Stimulated activated CD8-positive, alpha-beta memory T cell treated with anti-CD3 and anti-CD28 coated beads, Interleukin-15, amount 100 ng/mL, for 24 hours (primary cell): ENCODE measurements at places on chromosomes 16 and 17.

DNA sequence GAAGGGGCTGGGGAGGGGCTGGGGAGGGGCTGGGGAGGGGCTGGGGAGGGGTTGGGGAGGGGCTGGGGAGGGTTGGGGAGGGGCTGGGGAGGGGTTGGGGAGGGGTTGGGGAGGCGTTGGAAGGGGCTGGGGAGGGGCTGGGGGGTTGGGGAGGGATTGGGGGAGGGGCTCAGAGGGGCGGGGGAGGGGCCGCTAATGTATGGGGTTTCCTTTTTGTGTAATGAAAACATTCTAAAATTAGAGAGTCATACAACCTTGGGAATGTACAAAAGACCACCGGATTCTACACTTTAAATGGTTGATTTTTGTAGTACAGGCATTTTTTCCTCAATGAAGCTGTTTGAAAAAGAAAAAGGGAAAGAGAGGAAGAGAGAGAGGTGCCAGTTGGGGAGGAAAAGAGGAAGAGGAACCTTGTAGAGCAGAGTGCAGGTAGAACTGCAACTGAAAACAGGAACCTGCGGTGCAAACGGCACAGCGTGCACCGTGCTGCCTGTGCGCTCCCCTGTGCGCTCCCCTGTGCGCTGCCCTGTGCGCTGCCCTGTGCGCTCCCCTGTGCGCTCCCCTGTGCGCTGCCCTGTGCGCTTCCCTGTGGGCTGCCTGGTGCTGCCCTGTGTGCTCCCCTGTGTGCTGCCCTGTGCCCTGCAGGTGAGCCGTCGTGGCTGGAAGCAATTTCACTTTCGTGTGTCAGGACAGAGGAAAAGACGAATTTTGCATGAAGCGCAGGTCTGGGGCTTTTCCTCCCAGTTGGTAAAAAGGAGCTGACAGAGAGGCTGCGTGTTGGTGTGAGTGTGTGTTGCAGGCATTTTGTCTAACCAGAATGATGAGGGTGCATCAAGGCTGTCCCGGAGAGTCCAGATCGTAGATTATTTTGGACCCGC is 40.8 kb downstream of the METRNL start:
- DNase-seq, result no peak

DNA sequence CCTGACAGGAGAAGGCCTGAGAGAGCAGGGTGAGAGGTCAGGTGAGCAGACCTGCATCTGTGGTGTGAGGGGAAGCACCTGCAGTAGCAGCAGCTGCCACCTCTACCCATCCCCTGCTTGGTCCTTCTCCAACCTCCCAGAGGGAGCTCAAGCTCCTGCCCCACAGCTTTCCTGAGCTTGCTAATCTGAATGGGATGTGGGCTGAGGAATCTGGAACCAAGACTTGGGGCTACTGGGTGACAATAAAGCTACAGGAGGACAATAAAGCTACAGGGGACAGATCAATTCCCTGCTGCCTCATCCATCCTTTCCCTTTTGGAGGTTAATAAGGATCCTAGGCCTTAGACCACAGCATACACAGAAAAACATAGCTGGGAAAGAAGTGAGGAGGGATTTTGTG is 4.9 kb upstream of the TBX4 start:
- no peak for DNase-seq

- no peak for DNase-seq
Observed at GRCh38 chr17:58283674-58284612, 3.2 kb upstream of the MPO start.

DNA sequence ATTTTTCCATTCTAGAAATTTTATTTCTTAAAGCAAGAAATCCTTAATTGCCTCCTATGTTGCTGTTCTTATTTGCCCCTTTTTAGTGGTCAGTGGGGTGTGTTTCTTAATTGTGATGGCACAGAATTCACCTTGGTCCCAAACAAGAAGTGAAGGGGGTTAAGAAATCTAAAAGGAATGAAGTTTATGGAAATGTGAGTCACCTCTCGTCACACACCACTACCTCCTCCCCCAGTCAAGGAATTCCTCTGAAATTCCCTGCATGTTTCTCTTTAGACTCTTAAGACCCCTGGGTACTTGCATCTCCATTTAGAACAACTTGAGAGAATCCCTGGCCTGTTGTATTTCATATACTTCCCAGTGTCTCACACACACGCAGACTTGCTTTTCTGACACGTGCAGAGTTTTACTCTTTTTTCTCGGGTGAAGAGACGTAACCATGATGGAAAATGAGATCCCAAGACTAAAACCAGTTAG is 247.4 kb downstream of the PRKCA start:
- DNase-seq, result no peak

DNA sequence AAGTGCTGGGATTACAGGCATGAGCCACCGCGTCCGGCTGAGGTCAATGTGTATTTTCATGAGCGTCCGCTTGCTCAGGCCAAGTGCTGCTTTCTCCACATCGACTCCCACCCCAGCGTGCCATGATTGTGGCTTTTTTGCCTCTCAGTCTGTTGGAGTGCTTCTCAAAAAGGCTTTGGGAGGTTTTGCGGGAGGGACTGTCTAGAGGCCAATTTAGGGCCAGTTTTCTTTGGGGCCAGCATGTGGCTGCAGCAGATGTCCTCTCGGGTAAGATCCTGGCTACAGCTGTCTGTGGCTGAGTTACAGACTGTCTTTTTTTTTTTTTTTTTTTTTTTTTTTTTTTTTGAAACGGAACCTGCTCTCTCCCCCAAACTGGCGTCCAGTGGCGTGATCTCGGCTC is 6.5 kb downstream of the C16orf90 start:
- no peak for DNase-seq

GRCh38 chr16:79519448-79519847 is 81.1 kb downstream of the MAF start:
- no peak for DNase-seq

DNA sequence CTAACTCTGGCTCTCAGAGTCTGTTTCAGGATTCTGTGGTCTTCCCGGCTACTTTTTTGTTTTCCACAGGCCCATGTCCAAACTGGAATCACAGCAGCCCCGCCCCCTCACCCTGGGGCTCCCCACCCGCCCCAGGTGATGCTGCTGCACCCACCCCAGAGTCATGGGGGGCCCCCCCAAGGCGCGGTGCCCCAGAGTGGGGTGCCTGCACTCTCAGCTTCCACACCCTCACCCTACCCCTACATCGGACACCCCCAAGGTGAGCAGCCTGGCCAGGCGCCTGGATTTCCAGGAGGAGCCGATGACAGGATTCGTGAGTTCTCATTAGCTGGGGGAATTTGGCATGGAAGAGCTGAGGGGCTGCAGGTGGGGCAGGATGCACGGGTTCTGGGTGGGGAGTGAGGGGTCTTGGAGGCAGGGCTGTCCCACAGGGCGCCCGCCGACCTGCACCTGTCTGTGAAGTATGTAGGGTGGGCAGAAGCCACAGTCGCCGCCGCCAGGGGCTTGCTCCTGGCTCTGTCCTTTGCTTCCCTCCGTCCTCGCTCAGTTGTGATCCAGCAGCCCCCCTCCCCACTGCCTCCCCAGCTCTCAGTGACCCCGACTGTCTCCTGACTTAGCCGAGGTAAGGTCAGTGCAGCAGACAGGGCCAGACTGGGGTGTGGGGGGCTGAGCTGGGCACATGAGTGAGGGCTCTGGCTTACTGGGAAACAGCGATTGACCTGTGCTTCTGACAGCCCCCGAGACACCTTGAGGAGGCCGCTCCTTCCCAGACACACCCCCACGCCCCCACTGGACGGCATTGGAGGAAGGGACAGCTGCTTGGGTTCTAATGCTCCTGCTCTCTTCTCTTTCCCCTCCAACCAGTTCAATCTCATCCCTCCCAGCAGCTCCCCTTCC is 10.0 kb downstream of the TUFM start:
- no peak for DNase-seq

DNA sequence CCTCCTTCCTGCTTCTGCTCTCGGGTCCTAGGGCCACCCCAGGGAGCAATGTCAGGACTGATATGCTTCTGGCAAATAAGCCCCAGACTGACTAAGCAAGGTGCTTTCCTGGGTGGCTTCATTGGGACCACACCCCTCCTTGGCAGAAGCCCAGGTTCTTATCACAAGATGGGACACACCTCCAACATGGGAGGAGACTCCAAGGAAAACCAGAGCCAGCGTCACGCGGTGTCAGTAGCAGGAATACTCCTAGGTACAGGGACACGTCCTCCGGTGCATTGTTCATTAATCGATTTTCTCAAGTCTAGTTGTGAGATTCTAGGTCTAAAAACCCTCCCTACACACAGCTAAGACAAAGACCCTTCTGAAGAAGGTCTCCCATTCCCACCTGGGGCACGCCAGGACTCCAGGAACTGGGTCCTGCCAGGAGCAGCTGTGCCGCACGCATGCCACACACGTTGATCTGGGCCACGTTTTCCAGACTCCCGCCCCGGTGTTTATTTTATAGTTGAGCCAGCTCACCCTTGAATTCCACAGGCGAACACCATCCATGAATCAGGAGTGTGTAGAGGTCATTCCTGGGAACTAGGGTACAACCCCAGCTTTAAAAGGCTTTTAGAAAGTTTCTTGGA is 30.8 kb downstream of the FA2H start:
- DNase-seq, result no peak

- DNase-seq, result no peak
Observed at GRCh38 chr16:2689968-2690801, 7.9 kb downstream of the KCTD5 start.

GRCh38 chr17:37737971-37738370 is 6.9 kb downstream of the HNF1B start:
- no peak for DNase-seq

DNA sequence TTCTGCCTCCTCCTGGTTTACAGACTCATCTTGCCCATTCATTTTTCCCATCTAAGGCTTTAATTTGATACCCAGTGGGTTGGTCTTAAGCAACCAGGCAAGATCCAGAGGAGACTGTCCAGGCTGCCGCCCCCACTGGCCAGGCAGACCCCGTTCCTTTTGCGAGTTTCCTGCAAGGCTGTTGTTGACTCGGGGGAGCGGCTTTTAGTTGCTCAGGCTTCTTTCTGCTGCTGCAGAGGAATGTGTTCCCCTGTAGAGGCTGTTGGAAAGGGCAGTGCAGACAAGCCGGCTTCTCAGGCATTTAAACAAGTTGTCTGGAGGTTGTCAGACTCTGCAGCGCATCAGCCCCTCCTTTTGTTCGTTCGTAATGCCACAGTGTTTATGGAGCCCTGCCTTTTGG is 231.2 kb downstream of the PRKCA start:
- no peak for DNase-seq

DNA sequence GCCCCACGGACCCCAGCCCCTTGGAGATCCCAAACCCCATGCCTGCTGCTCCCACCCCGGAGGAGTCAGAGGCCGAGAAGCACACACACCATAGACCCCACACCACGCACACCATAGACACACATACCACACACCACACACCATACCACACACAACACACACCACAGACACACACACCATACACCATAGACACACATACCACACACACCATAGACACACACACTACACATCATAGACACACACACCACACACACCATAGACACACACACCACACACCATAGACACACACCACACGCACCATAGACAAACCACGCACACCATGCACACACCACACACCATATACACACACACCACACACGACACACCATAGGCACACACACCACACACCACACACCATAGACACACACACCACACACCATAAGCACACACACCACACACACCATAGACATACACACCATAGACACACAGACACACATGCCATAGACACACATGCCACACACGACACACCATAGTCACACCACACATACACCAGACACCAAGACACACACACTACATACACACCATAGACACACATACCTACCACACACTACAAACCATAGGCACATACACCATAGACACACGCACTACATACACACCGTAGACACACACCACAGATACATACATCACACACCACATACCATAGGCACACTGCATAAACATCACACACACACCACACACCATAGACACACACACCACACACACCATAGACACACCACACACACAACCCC is 11.3 kb downstream of the TBC1D16 start:
- no peak for DNase-seq

DNA sequence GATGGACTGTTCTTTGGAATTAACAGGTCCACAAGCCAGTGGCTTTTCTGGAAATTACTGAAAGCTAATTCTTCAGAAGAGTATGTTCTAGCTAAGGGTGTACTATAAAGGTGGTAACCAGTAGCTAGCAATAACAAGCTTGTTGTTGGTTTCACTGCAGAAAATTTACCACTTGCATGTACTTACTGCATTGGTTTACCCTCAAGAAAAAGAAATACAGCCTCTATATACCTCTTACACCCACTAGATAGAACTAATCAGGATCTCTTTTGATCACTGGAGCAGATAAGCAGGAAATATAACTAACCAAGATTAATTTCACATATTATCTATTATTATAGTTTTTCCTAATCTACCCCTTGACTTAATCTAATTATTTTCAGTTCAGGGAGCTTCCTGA is 184.9 kb upstream of the TBX2 start:
- DNase-seq, result no peak

DNA sequence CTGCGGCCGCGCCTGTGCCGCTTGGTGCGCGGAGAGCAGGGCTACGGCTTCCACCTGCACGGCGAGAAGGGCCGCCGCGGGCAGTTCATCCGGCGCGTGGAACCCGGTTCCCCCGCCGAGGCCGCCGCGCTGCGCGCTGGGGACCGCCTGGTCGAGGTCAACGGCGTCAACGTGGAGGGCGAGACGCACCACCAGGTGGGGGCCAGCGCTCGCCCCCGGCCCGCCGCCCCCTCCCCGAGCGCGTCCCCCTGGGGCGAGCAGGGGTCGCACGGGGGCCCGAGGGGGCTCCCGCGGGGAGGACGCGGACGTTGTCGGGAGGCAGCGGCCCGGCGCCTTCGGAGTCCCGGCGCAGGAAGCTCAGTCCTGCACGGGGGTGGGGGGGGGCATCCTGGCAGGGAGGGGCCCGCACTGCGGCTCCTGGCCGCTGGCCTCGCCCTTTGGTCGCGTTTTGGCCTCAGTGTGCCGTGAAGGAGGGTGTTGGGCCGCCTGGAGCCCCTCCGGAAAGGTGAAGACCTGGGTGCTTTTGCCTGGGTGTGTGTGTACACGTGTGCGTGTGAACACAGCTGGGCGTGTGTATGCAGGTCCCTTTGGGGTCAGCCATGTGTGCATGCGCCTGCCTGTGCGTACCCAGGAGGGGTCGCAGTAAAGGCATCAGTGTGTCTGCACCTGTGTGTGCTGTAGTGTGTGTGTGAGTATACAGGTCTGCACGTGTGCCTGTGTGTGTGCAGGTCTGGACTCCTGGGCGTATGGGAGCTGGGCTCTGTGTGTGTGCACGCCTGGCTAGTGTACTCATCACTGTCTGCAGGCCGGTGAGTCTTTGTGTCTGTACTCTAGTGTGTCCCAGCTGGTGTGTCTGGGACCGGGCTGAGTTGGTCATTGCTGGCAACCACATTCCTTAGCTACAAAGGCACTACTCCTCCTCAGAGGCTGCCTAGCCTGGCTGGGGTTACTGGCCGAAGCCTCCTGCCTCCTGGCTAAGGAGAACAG is 615 bp downstream of the NHERF2 start:
- DNase-seq, result no peak

GRCh38 chr17:73910206-73910605 is 266.0 kb upstream of the SDK2 start:
- DNase-seq, result no peak

DNA sequence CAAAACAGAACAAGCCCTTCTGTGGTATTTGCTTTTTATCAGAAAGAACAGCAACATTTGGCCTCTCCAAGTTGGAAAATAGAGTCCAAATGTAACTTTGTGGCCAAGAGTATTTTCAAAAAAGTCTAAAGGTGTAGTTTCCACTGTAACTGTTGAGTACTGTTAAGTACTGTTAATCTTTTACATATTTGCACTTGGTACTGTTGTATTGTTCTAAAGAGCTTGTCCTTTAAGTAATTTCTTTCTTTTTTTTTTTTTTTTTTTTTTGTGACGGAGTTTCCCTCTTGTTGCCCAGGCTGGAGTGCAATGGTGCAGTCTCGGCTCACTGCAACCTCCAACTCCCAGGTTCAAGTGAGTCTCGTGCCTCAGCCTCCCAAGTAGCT is 21.5 kb downstream of the LDAF1 start:
- no peak for DNase-seq

GRCh38 chr16:35752773-35753558 is 2293.6 kb downstream of the TP53TG3F start:
- DNase-seq, result no peak
